Endothelial cell (in vitro differentiated cells): ENCODE measurements at places on chromosomes 11 and 22.

DNA sequence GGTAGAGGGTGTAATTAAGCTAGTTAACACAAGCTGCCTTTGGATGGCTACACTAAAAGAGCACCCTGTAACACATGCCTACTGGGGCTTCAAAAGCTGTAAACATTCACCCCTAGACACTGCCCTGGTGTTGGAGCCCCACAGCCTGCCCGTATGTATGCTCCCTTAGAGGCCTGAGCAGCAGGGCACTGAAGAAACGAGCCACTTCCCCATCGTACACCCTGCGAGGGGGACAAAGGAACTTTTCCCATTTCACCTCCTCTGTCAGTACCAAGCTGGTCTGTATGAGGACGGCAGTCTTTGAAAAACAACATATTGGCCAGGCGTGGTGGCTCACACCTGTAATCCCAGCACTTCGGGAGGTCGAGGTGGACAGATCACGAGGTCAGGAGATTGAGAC is 77.0 kb downstream of the MAML2 start:
- no peak for DNase-seq

DNA sequence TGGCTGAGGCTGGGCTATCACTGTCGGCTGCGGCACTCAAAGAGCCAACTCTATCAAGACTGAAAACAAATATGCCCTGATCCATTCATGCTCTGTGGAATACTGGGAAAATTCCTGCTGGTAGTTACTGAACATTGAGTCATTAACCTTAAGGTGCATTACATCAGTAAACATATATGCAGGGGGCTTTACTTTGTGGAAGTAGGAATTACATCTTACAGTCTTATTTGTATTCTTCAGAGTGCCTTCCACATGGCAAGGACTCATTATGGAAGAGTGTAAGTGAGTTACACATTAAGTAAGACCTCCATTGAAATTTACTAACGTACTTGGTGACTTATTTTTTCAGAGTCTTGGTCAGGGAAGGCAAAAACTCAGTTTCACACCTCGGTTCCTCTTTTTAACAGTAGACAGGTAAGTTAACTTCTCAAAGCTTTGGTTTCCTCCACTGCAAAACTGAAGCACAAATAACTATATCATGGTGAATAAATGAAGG is 4.5 kb downstream of the OR5B21 start:
- no peak for DNase-seq

- no peak for DNase-seq
Measured at GRCh38 chr11:107676336-107677057, 35.4 kb downstream of the SLN start.

DNA sequence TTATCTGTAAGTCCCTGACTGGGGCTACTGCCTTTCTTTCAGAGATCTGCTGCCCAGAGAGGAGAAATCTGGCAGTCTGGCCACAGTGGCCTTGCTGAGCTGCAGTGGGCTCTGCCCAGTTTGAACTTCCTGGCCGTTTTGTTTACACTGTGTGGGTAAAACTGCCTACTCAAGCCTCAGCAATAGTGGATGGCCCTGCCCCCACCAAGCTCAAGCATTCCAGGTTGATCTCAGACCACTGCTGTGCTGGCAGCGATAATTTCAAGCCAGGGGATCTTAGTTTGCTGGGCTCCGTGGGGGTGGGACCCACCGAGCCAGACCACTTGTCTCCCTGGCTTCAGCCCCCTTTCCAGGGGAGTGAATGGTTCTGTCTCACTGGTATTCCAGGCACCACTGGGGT is 117.5 kb downstream of the TRPC6 start:
- no peak for DNase-seq

DNA sequence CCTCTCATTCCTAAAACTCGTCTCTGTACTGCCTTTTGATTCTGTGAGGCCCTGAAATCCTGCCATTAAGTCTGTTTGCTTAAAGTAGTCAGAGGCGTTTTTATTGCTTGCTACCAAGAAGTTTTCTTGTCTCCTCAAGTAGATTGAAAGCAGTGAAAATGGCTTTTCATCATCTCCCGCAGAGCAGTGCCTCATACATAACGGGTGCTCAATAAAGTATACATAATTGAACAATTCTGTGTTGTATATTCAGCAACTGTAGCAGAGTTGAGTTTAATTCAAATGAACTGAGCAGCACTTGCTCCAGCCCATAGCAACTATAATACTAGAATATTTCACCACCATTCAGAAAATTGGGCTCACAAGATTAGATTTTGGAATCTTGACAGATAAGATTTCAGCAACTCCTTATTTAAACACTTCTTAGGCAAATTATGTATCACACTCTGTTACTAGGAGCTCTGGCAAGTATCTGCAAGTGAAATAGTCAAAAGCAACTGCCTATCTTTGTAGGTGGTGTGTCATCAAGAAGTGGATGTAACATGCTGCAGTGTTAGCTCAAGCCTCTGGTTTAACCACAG is 20.0 kb downstream of the FIBIN start:
- DNase-seq = no peak

- no peak for DNase-seq
Measured at GRCh38 chr11:45453721-45454120, 167.6 kb upstream of the SYT13 start.

- no peak for DNase-seq
Measured at GRCh38 chr11:11032066-11032465, 174.2 kb upstream of the ZBED5 start.

DNA sequence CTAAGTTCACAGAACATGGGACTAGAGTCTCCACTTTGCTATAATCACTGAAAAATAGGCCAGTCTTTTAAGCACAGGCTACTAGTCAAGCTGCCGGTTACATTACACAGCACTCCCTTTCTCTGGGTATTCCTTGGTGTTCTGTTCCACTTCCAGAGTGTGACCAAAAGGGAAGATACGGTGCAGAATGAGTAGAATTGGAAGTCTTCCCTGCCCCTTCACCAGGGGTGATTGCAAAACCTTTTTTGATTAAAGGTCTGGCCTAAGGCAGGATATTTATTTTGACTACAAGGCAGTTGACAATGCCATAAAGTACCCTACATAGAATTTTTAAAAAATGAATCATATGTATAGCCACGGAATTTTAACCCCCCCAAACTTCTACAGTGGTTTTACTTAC is 59.6 kb upstream of the ADORA2A start:
- DNase-seq = no peak

- DNase-seq = no peak
Measured at GRCh38 chr11:116352881-116353280, 419.9 kb downstream of the BUD13 start.

- DNase-seq = no peak
Measured at GRCh38 chr22:50008151-50009040, 4.2 kb downstream of the IL17REL start.
